ENCODE measurements at places on chromosomes 5 and 9.

DNA sequence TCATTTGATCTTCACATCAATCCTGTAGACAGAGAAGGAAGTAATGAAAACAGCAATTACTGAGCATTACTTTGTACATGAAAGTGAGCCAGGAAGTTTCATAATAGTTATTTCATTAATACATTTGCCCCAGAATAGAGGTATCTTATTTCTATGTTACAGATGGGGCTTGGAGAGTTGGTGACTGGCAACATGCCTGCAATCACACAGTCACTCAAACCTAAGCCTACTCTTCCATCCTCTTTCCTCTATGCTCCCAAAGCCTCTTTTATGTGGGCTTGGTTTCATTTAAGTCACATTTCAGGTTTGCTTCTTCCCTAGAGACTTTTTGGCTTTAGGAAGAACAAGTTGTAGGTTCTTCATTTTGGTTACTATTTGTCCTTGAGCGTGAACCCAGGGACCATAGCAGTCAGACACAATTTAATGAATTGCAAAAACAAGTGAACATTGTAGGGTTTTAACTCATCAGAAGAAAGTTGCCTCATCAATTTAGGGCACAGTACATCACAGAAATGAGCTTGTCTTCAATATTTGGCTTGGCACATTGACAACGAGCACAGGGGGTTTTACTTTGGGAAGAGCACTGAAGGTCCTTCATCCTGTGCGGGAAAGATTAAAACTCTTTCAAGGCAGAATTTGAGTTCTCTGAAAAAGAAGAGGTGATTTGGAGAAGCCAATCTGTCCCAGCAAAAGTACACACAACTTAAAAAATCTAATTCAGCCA is 381.1 kb downstream of the TMEM38B start:
- DNase-seq, result no peak

- DNase-seq, result peak; percentile 71
Measured at GRCh38 chr9:124110307-124110915, 98.8 kb downstream of the LHX2 start.

- peak; percentile 2 for DNase-seq
Measured at GRCh38 chr9:133763272-133764183, 25.4 kb upstream of the SARDH start.

GRCh38 chr5:21806943-21807342 is 1046.2 kb downstream of the CDH12 start:
- DNase-seq, result no peak

DNA sequence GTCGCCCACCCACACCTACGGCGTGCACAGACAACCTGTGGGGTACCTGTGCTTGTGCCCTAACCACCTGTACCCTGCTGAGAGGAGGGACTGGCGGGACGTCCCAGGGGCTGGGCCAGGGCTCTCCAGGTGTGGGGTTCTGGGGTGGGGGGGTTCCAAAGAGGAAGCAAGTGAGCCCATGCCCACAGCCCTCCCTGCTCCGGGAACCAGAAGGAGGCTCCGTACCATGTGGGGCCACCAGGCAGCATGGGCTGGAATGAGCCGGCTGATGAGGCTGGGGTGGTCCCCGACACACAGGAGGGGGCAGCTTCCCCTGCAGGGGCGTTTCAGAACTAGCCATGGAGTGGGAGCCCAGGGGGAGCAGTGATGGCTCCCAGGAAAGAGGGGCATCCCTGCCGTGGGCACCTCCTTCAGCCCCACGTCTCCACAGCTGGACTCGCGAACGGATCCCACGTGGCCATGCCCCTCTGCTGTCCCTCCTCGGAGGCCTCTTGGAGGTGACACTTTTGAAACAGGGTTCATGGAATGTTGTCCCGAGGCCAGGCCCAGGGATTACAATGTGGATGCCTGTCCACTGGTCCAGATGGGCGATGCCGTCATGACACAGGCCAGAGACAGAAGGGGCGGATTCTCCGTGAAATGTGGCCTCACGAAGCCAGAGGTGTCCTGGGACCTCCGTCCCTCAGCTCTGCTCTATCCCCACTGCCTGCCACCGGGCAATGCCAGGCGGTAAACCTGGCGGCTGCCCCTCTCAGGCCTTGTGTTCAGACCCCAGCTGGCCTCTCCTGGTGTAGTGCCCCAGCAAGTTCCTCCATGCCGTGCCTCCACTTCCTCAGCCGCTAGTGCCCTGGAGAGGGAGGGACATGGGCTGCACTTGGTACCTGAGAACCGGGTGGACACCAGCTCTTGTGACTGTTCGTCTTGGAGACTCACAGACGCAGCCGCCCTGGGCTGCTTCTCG is 33.6 kb upstream of the IRX4 start:
- DNase-seq, result no peak

- no peak for DNase-seq
Measured at GRCh38 chr9:93097511-93098201, 1.6 kb downstream of the CARD19 start.
